ENCODE measurements at places on chromosomes 11 and 22.

DNA sequence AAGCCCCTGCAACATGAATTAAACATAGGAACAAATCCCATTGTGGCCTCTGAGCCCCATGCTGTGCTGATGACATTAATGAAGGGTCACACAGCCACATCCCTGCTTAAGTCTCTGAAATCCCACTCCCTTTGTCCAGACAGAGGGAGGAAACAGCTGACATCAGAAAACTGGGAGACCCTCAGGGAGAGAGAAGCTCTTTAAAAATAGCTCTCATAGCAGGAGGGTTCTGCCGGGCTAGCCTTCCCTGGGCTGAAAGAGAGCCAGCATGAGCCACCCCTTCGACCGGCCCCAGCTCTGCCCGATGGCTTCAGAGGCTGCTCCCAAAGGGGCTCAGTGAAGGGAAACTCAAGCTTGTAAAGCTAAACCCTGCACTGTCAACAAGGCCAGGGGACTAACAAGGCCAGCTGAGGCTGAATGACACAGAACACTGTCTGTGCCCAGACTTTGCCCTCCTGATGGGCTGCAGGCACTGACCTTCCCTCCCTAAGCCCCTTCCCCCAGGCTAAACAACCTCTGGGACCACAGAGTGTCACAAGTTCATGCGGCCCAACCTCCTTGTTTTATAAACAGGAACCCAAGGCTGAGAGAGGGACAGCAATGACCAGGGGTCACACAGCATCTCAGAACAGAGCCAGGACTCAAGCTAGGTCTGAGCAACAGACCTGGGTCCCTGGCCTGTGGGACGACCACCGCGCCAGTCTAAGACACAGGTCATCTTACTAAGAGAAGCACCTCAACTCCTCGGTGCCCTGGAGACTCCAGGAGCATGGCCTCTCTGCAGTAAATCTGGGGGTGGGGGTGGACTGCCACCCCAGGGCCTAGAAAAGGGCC, 163.8 kb downstream of the CHST1 start:
- no peak for DNase-seq

- DNase-seq: no peak
Measured at GRCh38 chr11:9796854-9797253, 133.0 kb downstream of the SWAP70 start.

DNA sequence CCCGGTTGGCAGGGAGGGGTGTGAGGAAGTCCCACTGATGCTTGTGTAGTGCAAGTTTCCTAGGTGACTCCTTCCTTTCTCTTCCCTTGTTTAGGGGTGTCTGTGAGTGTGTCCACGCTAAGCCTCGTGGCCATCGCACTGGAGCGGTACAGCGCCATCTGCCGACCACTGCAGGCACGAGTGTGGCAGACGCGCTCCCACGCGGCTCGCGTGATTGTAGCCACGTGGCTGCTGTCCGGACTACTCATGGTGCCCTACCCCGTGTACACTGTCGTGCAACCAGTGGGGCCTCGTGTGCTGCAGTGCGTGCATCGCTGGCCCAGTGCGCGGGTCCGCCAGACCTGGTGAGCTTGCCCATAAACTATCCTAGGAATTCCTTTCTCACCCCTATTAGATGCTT, 10.4 kb downstream of the CCKBR start:
- DNase-seq: no peak

GRCh38 chr11:13343067-13343466, 65.5 kb downstream of the BMAL1 start:
- DNase-seq: no peak

GRCh38 chr22:32204856-32205722, at the start of gene RFPL2:
Gene RFPL2 (minus strand): TSS chr22:32205073. CDS start chr22:32202451, 2,622 bp downstream.
- peak; percentile 16 for DNase-seq

DNA sequence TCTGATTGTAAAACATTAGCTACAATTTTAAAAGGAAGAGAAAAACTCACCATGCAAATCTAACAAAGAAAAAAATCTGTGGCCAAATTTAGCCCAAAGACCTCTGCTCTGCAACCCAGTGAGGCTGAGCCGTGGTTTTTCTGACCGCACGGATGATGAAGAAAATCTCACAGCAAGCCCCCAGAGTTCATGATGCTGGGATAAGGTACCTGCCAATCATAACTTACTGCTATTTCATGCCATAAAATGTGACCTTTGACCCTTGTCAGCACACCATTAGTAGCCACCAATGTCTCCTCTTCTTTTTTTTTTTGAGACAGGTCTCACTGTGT, 11.1 kb downstream of the CERK start:
- no peak for DNase-seq

GRCh38 chr11:134545521-134545920, 133.5 kb upstream of the B3GAT1 start:
- no peak for DNase-seq

- DNase-seq: no peak
Measured at GRCh38 chr22:30890686-30891442, 77.7 kb downstream of the MORC2 start.

- no peak for DNase-seq
Measured at GRCh38 chr11:20597680-20598484, 1.5 kb upstream of the SLC6A5 start.

DNA sequence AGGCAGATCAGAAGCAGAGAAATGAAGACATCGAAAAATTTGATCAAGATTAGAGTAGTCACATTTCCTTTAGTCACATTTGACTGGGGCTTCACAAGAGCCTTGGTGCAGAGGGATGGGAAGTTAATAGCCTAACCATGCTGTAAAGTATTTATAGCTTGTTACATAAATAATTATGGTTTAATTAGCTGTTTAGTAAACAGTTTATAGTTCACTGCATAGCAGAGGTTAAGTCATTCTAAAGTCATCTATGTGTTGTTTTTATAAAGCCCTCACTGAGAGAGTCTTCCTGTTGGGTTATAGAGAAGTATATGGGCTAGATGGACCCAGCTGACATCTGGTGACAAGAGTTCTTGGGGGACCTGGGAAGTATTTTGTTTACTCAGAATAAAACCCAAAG, 47.1 kb downstream of the INSC start:
- no peak for DNase-seq

GRCh38 chr11:107017433-107018218, 650 bp downstream of the GUCY1A2 start:
- DNase-seq: no peak

GRCh38 chr11:86196085-86196696, 48.4 kb upstream of the EED start:
- no peak for DNase-seq

DNA sequence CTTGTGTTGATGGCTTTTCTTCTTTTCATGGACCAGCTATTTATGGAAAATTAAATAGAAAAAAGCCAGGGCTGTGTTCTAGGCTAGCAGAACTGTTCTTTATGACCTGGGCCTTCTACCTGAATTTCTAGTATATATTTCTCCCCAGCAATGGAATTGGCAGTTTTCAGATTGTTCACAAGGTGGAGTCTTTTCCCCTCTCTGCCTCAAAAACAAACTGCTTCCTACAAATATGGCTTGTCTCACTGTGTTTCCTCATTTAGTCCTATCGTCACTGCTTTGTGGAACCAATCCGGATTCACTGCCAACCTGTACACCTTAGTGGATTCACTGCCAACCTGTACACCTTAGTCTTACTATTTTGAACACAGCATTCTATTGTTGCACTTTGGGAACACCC, 5.0 kb upstream of the APOL5 start:
- DNase-seq: no peak

- DNase-seq: no peak
Measured at GRCh38 chr22:48666620-48667019, 1161.1 kb downstream of the BRD1 start.

- no peak for DNase-seq
Measured at GRCh38 chr11:71209656-71210055, 42.7 kb downstream of the SHANK2 start.

- no peak for DNase-seq
Measured at GRCh38 chr11:72423840-72424239, 10.5 kb downstream of the CLPB start.

GRCh38 chr22:24466716-24467328, 28.3 kb upstream of the UPB1 start:
- DNase-seq: no peak

- DNase-seq: no peak
Measured at GRCh38 chr11:100612766-100613165, 74.3 kb upstream of the ARHGAP42 start.

Data from NCI-H1417 treated with DMSO at 0.1 percent for 48 hours (cell line).